Activated CD8-positive, alpha-beta memory T cell treated with anti-CD3 and anti-CD28 coated beads for 48 hours (primary cell): ENCODE measurements at places on chromosomes 3 and 15.

DNA sequence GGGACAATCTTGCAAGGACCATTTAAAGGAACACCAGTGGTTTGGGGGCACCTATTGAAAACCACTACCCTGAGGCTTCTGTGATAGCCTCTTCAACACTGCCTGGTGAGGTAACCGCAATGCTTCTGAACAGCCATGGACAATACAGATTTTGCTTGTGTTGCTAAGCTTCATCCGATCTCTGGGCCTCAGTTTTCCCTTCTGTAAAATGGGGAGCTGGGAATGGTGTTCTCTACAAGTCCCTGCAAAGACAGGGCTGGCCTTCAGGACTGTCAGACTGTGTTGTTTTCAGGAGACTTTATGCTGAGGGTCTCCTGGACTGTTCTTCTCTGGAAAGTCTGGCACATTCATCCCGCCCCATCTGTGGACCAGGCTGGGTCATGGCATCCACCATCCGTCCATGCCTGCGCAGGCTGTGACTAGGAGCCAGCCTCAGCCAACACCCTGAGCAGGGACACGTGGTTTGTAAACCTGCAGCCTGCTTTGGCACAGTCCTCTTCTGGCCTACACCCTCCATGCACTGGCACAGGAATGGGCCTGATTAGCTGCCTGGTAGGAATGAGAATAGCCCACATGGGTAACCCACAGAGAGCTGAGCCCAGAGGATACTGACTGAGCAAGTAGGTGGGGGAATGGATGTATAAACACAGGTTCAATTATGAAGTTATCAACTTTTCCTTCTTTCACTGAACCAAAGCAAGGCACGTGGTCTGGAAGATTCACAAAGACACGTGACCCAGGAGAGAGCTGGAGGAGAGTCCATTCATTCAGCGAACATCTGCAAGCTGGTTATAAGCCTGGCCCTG lies 55.3 kb downstream of the ROPN1B start:
- DNase-seq: no peak

DNA sequence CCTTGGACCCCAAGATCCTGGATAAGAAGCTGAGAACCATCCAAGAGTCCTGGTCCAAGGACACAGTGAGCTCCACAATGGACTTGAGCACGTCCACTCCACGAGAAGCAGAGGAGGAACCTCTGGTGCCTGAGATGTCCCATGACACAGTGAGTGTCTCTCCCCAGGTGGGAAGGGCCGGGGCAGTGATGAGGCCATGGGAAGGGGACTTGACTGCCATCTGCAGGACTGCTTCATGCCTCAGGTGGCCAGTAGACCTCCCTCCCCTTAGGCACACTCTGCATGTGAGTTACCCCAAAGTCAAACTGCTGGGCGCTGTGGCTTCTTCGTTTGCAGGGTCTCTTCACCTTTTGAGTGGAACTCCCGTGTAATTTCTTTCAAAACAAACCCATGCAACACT lies 59.7 kb downstream of the CCDC33 start:
- no peak for DNase-seq

DNA sequence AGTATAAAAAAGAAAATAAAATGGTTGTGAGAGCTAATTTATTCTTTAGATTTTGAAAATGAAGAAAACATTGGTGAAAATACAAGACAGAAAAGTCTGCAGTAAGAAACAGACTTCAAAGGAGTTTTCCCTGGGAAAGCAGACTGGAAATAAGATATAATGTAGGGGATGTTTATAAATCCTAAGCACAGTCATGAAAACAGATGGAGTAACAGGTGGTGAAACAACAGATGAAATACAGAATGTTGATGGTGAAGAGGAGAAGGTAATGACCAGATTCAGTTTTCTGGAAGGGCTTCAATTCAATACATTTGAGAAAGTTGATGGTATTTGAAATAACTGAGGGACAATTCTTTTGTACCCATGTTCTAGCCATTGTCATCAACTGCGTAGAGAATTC lies 353.9 kb downstream of the CHL1 start:
- no peak for DNase-seq

DNA sequence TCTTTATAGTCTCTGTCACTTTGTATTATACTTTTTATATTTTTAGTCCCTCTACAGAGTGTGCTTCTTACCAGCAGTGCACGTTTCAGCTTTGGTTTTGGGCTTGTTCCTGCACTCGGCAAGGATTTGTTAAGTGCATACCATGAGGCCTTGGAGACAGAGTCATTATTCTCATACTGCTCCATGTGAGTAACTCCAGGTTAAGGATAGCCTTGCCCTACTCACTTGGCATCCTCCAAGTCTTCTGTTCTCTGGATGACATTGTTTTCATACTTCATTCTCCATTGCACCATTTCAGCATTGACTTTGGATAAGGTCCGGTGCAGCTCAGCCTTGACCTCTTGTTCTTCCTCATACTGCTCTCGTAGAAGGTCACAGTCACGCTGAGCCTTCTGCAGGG lies 96.4 kb downstream of the MYH15 start:
- DNase-seq: no peak

GRCh38 chr15:60993008-60993407 lies 236.1 kb downstream of the RORA start:
- DNase-seq: no peak

DNA sequence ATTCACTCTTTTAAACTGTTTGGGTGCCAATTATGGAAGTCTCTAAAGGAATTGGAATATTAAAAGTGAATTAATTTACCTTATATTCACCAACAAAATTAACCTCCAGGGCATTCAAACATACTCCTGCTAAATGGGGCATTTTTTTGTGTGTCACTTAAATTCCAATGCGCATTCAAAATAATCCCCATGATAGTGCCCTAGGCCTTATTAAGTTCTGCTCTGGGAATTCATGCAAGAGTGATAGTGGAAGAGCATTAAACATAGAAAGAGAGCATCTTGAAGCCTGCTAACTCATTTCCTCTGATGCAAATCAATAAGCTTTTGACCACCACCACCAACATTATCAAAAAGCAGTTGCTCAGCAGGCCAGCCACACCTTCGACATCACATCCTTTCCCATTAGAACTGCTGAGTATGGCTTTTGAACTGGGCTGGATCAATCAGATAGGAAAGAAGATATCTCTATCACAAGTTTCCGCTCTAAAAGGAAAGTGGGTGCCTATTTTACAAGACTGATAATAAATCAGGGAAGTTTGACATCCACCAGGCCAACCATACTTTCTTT lies 156.7 kb downstream of the TMCO5A start:
- DNase-seq: no peak

DNA sequence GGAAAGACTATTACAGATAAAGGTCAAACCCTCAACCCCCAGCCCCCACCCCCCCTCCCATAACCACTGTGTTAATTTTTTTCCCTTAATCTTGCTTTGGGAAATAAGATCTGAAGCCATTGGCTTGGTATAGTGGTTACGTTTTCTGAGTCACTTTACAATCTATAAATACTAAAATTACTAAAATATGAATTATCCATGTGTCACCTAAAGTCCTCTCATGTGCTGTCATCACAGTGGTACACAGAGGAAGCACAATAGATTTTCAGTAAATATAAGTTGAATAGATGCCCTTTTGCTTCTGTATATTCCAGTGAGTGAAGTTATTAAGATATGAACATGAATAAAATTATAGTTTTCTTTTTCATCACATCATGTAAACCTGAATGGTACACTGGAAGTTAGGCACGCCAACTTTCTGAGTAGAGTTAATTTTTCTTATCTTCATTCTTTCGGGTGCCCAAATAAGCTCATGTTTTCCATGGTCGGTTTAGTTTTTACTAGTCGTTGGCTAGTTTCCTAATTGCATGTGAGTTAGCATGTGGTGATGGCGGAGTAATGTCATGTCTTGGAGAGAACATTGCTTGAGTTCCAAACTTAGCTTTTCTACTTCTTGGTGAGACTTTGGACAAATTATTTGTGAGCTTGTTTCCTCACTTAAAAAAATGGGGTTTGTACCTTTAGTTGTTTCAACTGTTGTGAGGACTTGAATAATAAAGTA lies 11.5 kb downstream of the PPP4R2 start:
- no peak for DNase-seq

DNA sequence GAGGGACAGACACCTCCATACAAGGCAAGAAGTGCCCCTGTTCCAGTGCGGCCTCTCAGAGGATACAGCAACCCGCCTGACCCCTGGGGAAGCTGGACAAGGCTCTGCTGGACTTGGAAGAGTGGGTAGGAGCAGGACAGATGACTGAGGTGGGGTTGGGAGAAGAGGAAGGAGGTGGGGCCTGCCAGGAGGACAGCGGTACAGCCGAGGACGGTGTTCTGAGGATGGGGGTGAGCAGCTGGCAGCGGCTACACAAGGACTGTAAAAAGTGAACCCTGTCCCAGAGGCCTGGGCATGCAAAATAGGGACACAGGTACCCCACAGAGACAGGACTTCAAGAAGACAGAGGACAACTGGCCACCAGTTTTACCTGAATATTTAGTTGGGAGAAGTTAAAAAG lies 23.5 kb upstream of the ELP6 start:
- no peak for DNase-seq

- no peak for DNase-seq
These were observed 252.5 kb upstream of the TGFBR2 start for GRCh38 chr3:30353711-30354467.

DNA sequence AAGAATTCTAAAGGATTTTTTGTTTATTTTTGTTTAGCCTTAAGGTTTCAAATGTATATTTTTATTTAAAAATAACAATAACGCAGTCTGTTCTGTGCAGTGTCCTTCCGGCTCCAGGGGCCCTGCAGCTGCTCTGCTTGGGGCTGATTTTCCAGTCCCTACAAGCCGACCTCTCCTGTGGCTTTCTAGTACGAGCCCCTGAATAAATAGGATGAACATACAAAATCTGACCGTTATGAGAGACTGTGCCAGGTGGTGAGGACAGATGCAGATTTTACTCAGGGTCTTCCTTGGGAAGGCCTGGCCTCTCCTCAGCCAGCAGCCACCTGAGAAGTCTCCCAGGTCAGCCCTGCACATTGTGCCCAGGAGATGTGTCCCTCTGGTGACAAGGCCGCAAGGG lies 59.2 kb upstream of the ADAMTS17 start:
- DNase-seq: no peak

- no peak for DNase-seq
These were observed 28.3 kb downstream of the IDH3A start for GRCh38 chr15:78177447-78177873.

DNA sequence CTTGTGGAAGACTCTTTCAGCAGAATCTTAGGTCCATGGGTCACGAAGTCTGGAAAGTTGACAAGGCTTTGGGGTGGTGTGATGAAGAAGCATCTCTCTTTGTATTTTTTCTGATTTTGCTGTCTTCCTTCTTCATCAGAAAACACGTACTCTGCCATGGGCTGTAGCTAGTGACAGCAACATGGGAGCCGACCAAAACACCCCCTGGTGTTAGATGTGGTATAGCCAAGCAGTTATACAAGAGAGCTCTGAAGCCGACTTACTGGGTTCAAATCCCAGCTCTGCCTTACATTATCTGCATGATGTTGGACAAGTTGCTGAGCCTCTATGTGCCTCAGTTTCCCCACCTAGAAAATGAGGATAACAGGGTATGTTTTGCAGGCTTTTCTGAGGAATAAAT lies 32.9 kb upstream of the LYZL4 start:
- DNase-seq: no peak

- DNase-seq: peak; percentile 45
These were observed at the start of gene ZNF197 for GRCh38 chr3:44624749-44625480. Gene ZNF197, plus strand, starts transcription at chr3:44625036. Its CDS starts 4,119 bp downstream, at chr3:44629155.

- no peak for DNase-seq
These were observed 20.0 kb upstream of the CMTM6 start for GRCh38 chr3:32522682-32523081.

- no peak for DNase-seq
These were observed 105.8 kb upstream of the UNC13C start for GRCh38 chr15:53872410-53872809.

GRCh38 chr3:171459137-171459941 lies 866 bp downstream of the TNIK start:
- peak; percentile 19 for DNase-seq

DNA sequence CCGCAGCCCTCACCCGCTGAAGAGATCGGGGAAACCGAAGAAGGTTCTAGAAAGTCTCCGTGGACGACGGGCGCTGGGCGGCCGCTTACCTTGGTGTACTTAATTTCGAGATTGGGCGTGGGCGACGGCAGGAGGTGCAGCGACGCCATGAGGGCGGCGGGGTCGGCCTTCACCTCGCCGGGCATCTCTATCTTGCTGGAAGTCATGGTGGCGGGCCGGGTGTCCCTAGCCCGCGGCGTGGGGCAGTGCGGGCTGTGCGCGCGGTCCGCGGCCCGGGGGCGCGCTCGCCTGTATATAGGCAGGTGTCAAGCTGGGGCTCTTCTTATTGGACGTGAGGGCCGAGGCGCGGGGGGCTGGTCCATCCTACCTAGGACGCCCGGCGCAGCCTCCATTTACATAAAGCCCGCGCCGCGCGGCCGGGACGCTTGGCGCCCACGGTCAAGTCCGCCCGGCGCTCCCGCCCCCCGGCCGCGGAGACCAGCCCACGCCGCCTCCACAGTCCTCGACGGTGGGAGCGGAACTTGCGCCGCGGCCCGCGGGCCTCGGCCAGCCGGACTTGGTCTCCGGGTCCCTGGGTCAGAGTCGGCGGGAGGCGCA lies at the start of gene ALDH1A2:
ALDH1A2 (minus strand) TSS at position 267 of the 597 bp plus-strand sequence; CDS start at position 206, 61 bp downstream.
- no peak for DNase-seq

DNA sequence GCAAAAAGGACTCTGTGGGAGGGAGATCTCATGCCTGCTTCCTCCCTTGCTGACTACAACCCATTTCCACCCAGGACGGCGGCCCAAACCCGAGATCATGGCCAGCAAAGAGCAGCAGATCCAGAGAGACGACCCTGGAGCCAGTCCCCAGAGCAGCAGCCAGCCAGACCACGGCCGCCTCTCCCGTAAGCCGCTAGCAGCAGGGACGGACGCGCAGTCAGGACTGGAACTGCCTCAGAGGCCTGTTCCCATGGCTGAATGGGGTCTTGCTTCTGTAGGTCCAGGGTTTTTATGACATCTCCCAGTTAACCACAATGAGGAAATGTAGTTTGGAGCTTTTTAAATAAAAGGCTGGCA lies 67.2 kb downstream of the BOC start:
- no peak for DNase-seq

DNA sequence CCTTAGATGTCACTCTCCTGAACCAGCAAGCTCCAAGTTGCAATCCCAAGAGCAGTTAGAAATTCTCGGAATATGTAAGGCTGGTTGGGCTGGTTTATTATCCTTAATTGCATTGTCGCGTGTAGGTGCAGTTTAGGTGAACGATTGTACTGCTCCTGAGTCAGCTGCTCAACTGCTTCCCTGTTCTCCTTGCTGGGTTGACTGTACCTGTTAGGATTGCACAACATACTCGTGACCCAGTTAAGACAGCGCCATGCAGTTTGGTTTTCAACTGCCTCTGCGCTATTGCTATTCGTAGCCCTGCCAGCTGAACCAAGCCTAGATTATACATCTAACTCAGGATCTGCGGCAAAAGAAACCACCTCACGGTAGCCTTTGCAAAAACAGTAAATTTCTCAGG lies 41.0 kb downstream of the BCL2L10 start:
- no peak for DNase-seq

GRCh38 chr3:29070959-29071634 lies 209.8 kb upstream of the RBMS3 start:
- no peak for DNase-seq

- no peak for DNase-seq
These were observed 660.1 kb upstream of the CFAP20DC start for GRCh38 chr3:59709702-59710553.

- no peak for DNase-seq
These were observed 33.4 kb downstream of the RAD18 start for GRCh38 chr3:8929860-8930259.
